ENCODE measurements at places on chromosomes 1 and 21. TPM values are rescaled to one million over a fixed set of nuclear protein-coding genes. Genes with fewer than 3 reads are reported as not detected.

DNA sequence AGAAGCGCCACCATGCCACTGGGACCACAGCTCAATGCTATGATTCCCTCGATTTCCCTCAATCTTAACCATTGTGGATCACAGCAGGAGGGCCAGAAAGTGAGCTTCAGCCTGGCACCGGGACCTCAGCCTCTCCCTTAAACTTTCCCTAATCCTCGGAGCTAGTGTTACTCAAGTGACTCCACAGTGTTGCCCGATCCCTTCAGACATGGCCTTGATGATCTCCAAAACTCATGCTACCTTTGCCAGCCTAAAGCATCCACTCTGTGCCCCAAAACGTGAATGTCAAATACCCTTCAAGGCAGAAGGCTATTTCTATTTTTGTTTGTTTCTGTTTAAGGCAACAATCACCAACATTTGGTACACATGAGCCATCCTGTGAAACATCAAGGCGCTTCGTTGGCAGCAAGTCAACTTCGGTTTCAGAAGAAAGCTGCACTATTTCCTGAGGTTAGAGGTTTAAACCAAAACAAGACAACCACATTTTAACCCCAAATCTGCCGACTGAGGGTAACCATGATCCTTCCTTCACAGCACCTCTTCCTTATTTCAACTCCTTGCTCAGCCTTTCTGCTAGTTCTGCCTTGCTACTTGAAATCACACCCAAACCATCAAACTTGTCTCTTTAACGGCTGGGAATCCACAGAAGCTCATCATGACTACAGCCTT lies 94.4 kb upstream of the KRTAP19-8 start:
- DNase-seq, result no peak

DNA sequence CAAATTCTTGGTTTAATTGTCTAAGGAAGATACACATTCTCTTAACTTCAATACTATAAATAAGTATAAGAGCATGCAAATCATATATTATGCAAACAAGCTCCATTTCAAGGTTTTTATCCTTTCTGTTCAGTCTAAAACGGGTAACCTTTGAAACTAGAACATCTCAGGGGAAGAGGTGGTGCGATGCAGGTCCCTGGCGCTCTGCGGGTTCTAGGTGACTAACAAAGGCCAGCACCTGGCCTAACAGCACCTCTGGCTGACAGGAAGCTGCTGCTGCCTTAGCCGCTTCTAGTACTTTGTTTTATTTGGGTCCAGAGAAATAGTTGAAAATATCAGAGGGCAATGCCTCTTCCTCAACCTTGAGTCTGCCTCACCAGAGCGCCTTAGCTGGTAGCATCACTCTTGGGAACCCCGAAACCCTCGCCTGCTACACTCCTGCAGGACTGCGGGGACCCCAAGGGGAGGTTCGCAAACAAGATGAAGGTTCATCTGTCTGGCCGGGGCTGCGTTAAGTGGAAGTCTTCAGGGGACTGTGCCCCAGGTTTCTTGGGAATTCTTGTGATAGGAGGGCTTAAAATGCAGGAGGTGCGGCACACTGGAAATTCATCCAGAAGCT lies 45.5 kb downstream of the PRDM15 start:
- peak; percentile 27 for DNase-seq

GRCh38 chr1:46415514-46415913 lies 21.4 kb downstream of the FAAH start:
- DNase-seq, result no peak

The CACHD1 gene
- total RNA-seq, result 31.8 TPM

The TMEM52 gene
- 1.5 TPM for total RNA-seq

Measured in upper lobe of right lung (tissue), 1 donor.